Pulmonary artery endothelial cell (primary cell): ENCODE measurements at places on chromosomes 7 and 10.

GRCh38 chr7:101120315-101120714 is 6.6 kb upstream of the SERPINE1 start:
- no peak for DNase-seq

DNA sequence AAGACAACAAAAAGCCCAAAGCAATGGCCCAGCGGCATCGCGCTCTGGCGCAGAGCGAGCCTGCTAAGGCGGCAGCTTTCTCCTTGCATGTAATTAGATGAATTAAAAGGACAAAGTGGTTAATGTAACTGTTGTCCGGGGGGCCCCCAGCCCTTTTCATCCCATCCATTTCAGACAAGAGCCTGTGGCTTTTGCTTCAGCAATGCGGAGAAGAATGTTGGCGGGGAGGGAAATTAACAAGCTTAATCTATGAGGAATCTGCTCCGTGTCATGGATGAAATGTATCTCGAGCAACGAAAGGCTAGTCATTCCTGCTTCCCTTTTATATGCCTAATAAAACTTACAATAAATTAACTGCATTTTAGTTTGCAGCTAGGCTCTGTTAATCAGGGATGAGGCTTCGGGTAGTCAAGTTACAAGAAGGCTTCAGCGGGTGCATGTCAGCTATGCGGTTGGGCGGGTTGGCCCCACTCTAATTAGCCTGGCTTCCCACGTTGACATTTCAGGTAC is 203.3 kb downstream of the BUB3 start:
- no peak for DNase-seq

DNA sequence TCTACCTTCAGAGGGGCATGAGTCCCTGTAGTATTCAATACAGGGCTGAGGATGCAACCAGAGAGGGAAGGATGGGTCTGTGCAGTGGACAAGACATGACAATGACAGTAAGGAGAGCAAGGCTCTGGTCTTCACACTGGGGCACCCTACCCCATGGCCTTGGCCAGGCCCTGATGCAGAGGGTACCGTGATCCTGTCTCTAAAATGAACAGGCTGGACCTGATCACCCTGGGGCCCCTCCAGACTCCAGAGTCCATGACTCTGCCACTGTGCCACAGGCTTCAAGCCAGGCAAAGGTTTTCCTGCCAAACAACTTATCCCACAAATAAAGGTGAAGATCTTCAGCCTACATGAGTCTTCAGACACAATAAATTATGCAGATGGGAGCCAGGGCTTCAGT is 4.9 kb downstream of the MAT1A start:
- DNase-seq = no peak

DNA sequence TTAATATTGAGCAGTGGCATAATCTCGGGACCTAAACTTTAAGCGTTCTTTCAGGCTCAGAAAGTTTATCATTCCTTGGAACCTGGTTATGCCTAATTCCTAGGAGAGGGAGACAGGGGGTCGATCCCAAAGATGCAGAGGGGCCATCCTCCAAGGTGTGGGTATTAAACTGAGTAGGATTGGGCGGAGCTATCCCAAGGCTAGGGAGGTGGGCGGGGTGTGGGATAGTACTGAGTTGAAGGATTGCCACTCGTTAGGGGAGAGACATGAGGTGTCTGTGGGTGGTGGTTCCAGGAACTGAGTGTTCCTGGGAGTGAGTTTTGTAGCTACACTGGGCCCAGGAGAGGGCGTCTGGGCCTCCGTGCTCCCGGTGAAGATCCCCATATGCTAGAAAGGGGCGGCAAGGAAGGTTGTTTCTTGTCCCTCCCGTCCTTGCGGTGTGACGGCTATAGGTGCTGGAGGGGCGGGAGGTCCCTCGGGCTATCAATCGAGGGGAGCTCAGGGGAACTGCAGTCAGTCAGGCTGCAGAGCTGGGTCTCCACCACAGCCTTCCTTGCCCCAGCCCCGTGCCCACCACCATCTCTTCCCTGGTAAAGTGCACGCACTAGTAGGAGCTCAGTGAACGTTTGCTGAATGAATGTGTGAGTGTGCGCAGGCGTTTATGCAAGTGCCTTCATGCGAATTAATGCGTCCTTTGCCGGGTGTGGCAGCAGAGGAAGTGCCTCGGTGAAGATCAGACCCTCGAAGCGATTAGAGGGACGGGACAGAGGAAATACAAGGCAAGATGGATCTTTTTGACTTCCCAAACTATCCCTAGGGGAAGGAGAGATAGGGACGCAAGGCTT is 3.0 kb upstream of the HMX2 start:
- DNase-seq = no peak
